ENCODE measurements at places on chromosomes 7 and 10.

DNA sequence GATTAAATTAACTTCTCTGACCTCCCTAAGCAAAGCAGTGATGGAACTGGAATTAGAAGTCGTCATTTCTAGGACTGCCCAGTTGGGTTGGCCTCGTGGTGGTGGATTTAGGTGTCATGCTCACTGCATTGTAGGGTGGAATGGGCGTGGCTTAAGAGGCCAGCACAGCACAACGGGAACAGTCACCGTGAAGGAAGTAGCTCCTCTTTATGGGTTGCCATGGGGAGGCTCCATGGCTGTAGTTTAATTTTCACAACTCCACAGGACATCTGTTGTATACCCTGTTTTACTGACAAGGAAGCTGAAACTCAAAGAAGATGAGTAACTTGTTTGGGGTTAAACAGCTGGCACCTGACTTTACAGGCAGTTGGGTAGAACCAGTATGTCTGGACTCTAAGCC, 208.3 kb downstream of the CELF2 start:
- no peak for DNase-seq

DNA sequence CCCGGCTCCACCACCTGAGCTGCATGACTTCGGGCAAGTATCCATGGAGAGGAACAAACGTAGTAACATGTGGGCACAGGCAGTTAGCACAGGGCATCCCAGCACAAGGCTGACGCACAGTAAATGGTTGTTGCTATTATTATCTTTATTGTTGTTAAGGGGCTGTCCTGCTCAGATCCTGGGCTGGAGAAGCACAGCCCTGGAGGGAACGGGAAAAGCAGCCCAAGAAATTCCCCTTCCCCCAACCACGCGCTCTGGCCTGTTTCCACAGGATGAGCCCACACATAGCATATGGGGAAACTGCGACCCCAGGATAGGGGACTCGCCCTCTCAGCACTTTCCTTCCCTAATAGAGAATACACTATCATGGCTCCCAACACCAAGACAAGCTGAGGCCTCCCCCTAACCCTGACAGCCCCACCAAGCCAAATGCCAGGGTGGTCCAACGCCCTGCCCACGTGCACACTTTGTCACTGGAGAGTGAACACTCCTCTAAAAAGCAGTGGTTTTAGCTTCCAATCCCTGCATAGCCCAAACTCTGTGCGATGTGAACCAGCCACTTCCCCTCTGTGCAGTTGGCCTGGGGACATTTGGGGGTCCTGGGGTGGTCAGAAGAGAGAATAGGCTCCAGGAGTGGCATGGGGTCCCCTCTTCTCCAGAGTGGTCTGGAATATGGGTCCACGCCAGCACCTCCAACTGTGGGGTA, 11.0 kb downstream of the PSD start:
- no peak for DNase-seq

DNA sequence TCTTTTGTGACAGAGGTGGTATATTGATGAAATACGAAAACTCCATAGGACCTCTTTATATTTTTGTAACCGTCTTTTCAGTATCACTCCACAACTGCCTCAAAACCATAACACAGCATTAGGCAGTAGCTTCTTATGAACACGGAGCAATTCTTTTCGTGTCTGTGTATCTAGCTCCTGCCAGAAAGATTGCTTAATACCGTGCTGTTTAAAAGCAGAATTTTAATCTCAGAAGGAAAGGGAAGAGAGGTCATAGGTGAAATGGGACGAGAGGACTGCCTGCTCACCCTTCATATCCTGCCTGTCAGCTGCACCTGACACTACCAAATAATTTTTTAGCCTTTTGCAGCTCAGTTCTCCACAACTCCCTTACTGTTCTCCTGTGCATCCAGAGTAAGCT, 200.7 kb downstream of the DNAH11 start:
- DNase-seq = no peak

- DNase-seq = no peak
These were observed 184.0 kb upstream of the ADO start for GRCh38 chr10:62620491-62620890.

DNA sequence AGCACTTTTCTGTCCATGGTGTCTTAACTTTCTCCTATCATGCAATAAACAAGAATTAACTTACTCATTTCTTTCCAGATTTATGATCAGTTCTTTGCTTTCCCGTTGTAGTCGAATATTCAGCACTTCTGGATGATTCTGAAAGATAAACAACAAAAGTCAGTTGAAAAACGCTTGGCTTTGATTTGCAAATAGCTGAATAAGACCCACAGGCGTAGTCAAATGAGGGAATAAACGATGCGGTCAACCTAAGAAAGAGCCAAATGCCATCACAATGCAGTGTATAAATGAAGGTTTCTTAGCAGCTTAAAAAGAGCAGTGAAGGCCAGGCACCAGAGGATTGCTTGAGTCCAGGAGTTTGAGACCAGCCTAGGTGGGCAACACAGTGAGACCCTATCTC, 109.4 kb downstream of the ADAM12 start:
- no peak for DNase-seq

GRCh38 chr7:151876899-151877777, at the start of gene PRKAG2:
Gene PRKAG2 (minus strand): TSS chr7:151877115. CDS start chr7:151876620, 495 bp downstream.
- DNase-seq = peak; percentile 43

DNA sequence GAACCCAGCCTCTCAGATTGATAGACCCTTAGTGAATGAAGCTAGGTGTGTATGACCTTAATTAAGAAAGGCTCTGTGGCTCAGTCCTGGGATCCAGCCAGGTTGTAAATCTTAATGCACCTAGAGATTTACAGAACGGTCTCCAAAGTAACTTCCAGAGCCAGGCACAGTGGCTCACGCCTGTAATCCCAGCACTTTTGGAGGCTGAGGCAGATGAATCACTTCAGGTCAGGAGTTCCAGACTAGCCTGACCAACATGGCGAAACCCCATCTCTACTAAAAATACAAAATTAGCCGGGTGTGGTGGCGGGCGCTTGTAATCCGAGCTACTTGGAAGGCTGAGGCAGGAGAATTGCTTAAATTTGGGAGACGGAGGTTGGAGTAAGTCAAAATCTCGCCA, 24.3 kb downstream of the CALHM2 start:
- DNase-seq = no peak

- no peak for DNase-seq
These were observed 31.8 kb upstream of the AKR1B10 start for GRCh38 chr7:134495546-134495945.

GRCh38 chr10:69781576-69781975, 20.1 kb upstream of the COL13A1 start:
- no peak for DNase-seq

- DNase-seq = no peak
These were observed 9.1 kb downstream of the WDR86 start for GRCh38 chr7:151400626-151401315.

- DNase-seq = no peak
These were observed 3.2 kb downstream of the CYP26A1 start for GRCh38 chr10:93076871-93077270.

GRCh38 chr7:97016381-97017191, 8.0 kb downstream of the DLX5 start:
- DNase-seq = peak; percentile 1

DNA sequence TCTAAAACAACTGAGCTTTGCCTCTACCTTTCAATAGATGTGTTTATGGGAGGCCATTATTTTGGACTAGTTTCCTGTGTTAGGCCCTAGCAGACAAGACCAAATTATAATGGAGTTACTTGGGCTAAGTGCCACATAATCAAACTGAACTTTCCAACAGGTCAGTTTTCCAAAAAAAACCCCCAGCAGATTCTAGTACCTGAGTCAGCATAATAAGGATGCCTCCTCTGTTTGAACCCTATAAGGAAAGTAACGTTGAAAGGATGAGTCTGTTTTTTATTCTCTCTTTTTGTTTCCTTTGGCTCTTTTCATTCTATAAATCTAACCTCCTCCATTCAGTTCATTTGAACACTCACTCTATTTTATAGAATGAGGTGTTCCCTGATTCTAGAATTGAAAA, 148.1 kb upstream of the FAM3C start:
- DNase-seq = no peak

DNA sequence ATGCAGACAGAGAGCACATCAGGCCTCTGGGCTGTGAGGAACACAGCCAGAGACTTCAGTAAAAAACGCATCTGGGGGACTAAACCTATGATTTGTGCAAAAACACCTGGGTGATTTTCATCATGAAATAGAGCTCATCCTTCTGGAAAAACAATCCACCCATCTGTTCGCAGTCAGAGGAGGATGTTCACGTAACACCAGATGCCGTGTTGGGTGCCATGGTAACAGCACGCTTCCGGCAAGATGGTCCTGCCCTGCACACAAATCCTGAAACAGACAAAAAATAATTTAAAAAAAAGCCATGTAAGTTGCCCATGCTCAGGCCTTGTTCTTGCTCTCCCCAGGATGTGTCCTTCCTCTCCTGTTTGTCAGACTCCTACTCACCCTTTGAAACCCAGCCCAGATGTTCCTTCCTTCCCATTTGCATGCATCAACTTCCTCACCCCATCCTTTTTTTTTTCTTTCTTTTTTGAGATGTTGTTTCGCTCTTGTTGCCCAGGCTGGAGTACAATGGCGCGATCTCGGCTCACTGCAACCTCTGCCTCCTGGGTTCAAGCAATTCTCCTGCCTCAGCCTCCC, 28.3 kb upstream of the GNA12 start:
- DNase-seq = no peak

DNA sequence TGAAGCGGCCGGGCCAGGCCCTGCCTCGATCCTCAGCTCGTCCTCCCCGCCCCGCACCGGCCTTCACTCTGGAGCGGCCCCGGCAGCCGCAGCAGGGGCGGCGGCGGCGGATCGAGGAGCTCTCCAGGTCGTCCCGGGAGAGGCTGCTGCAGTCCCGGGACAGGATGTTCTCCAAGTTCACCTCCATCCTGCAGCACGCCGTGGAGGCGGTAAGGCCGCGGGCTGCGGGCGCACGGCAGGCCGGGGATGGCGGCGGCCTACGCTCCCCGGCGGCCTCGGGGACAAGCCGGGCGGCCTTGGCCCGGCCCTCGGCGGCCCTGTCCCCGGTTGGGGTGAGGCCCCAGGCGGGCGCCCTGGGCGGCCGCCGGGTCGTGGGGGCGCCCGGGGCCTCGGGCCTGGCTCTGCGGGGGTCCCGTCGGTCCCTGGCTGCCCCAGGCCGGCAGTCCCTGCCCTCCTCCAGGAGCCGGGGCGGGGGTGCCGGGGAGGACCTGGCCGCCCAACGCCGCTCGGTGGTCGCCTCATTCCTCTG, 399 bp downstream of the FHIP2A start:
- DNase-seq = no peak

DNA sequence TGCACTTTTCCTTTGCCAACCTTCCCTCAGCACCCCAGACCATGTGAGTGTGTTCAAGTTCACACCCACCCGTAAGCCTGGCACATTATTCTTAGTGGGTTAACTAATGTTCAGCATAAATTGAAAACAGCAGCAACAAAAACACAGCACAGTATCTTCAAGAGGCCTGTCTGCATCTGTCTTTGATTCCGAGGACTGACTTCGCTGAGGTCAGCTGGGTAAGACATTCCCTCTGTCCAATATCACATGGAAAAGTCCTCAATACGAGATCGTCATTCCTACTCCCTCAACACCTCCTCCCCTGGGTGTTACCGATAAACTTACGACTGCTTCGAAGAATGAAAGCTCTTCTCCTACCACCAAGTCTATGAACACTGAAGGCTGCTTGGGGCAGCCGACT, 218.8 kb downstream of the SFMBT2 start:
- no peak for DNase-seq

GRCh38 chr10:72759584-72759983, 67.6 kb downstream of the MCU start:
- no peak for DNase-seq

GRCh38 chr7:106394526-106394925, 109.7 kb upstream of the NAMPT start:
- DNase-seq = no peak

DNA sequence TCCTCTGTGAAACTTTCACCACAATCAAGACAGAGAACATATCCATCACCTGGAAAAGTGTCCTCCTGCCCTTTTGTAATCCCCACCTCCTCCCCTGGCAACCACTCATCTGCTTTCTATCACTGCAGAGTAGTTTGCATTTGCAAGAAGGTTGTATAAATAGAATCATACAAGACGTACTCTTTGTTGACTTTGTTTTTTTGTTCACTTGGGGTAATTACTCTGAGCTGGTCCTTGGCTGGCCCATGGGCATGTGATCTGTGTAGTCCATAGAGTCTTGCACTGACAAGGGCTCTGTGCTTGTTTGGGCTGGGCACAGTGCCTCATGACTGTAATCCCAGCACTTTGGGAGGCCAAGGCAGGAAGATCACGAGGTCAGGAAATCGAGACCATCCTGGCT, 7.8 kb upstream of the HACD1 start:
- no peak for DNase-seq

DNA sequence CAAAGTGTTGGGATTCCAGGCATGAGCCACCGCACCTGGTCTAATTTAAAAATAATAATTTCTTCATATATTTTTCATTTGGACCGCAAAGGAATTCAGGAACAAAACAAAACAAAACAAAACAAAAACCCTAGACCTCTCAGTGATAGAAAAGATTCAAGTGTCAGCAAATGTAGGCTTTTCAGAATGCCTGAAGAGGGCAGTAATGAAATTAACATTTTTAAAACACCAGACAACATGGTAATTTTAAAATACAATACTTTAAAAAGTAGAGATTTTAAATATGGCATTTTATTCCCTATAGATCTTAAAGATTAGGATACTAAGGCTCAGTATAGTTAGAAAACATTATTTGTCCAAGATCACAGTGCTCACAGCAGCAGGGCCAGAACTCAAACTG, 36.6 kb downstream of the DNMBP start:
- DNase-seq = no peak

DNA sequence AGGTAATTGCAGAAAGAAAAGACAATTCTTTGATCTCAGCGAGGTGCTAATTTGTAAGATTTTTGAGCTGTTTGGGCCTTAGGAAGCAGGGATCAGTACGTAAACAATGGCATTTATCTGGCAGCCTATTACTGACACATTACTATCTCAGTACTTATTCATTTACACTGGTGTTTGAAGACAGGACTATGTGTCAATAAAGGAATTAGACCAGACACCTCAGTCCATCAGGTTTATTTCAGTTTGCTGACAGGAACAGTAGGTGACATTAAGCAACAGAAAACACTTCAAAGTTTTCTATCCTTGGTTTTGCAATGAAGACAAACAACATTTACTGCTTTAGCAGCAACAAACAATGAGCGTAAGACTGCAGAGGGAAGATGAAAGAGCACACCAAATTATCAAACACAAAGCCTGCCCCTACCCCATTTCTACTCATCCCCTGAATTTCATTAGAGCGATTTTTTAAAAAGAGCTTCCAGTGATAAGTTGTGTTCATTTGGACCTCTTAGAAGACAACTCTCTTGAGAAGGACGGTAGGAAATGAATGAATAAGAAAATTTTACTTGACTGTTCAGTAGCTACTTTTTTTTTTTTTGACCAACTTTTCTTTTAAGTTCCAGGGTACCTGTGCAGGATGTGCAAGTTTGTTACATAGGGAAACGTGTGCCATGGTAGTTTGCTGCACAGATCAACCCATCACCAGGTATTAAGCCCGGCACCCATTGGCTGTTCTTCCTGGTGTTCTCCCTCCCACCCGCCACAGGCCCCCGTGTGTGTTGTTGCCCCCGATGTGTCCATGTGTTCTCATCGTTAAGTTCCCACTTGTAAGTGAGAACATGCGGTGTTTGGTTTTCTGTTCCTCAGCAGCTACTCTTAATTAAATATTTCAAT, 138.8 kb downstream of the DKK1 start:
- DNase-seq = no peak
